WTC11 (cell line): ENCODE measurements at places on chromosomes 4 and X.

DNA sequence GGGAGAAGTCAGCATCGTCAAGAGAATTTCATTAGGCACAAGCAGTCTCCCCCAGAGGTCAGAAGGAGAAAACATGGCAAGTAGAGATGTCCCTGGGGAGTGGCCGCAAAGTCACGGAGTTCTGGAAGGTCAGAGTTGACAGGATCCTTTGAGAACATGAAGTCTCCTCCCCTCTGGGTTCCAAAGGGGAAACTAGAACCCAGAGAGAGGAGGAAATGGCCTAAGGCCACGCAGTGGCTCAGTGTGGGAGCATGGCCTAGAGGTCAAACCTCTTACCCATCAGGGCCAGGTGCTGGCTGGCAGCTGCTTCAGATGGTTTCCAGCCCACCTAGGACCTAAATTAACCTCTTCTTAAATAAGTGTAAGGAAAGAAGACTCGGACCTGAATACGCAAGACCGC lies 884 bp downstream of the IDH3G start:
- DNase-seq: no peak

GRCh38 chr4:83238393-83239248 lies 46.0 kb downstream of the COQ2 start:
- no peak for DNase-seq

DNA sequence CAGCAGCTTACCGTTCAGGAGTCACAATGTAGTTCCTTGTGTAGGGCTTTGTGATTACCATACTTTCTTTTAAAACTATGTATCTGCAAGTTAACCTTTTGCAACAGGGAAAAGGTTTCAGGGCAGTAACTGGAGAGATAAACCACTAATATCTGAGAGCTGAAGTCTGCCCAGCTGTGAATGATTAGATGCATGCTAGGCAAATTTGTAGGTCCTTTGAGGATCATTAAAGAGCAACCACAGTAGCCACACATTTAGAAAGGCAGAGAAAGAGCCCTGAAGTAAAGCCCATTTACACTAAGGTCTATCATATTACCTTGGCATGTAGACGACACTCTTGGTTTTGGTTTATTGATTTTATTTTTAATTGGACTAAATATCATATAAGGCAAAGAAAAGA lies 60.0 kb downstream of the ATP8A1 start:
- no peak for DNase-seq

DNA sequence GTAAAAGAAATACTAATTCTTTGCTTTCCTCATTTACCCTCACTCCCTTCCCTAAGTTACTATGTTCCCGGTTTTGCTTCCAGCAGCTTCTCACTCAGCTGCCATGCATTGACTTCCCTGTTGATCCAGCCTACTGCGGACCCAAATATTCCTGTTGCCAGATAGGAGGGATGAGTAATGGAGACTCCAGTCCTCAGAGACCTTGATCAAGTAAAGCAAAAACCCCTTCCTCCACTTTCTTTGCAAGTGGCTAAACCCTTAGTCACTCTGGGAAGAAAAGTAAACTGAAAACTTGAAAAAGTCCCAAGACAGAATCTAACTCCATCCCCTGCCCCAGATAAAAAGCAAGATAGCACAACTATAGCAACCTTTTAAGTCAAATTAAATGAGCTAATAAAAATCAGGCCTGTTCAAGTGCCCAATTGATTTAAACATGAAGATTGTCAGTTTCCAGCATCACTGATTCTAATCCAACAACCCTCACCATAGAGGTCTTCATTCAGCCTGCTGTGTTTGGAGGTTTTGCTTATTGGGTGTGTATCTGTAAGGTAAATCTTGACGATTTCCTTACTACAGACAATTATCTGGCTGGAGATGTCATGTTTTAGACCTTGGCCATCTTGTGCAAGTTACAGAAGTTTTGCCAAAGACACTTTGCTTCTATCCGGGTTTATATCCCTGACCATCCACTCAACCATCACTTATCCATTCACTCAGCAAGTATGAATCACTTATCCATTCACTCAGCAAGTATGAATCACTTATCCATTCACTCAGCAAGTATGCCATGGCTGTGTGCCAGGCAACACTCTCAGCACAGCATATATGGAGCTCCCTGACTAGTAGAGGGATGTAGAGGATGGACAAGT lies 17.6 kb downstream of the FGFBP1 start:
- no peak for DNase-seq

DNA sequence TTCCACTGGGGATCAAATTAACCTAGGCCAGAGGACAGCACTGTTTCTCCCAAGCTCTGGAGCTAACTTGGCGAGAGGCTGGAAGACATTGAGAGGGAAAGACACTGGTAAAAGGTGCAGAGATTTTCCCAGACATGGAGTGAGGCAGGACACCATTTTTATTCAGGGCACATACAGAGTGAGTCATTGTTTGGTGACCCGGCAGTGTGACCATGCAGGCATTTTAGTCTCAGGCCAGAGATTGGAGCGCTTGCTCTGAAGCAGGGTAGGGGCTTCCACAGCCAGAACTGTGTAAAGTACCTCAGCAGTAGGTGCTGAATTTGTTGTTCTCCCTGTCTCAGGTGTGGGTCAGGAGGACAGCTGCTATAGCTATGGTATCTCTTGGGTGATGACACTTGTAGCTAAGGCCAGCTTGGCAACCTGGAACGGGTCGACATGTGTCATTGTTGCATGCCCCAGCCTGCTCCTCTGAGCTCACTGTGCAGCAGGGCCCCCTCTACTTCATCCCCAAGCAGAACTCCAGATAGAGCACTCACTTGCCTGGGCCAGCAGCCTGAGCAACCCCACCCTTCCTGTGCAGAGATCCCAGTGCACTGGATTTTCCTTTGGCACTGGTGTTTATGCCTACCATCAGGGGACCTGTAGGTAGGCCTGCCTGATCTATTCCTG lies 79.8 kb upstream of the ATP8A1 start:
- no peak for DNase-seq

GRCh38 chr4:28518561-28519165 lies 1658.0 kb downstream of the STIM2 start:
- no peak for DNase-seq

DNA sequence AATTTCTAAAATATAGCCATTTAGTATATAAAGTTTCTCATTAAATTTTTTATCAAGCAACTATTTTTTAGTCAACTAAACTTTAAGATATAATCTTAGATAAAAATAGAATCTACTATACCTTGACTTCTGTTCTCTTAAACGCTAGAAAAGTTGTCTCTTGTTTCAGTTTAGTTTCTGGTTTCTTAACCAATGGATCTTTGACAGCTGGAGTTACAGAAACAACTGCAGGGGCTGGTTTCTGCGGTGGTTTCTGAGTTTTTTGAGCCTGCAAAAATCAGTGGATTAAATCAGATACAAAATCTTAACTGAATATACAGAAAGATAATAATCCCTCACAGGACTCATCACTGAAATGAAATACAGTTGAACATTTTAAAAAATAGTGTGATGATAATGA lies 21.9 kb downstream of the INTS12 start:
- DNase-seq: no peak

DNA sequence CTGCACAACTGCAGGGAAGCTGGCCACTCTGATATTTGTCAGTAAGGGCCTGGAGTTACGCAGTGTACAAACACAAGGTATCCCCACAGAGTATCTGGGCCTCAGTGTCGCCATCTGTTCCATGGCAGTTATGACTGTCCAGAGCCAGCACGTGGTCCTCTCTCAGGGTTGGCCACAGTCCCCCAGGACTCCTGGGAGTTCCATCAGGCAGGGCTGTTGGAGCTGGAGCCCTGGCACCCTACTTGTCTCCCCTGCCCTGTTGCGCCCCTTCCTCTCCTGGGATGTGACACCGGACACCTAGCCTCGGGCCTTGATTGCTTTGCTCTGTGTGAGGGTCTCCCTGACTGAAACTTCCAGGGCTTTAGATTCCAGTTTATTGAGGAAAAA lies 8.4 kb downstream of the HTRA3 start:
- no peak for DNase-seq

DNA sequence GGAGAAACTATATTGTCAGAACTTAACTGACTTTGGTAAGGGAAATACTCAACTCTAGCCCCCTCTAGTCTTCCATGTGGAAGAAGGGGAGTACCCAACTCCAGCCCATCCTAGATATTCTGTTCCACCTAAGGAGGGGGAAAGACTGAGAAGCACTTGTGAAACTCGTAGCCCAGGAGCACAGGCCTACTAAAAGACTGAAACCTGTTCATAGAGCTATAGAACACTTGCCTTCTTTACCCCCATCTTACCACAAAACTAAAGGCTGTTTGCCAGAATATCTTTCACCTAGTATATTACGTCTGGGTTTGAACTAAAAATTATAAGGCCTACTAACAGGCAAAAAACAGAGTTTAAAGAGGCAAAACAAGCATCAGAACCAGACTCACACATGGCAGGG lies 15.5 kb downstream of the CLDN22 start:
- DNase-seq: no peak

DNA sequence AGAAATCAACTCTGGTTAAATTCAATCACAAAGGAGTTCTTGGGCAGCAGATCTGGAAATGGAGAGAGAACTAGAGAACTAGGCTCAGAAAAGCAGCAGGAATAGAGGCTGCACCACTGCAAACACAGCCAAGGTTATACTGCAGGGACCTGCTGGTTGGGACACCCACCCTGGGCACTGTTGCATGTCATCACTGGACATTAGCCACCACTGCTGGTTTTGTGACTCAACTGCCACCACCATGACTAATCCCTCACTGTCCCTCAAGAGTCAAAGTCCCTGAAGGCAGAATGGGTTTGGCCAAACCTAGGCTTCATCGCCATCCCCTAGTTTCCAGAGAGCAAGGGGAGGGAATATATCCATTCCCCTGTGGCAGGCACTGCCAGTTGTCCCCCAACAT lies 38.1 kb upstream of the IRAK1 start:
- no peak for DNase-seq

- DNase-seq: no peak
These were observed 23.2 kb downstream of the MOB1B start for GRCh38 chr4:70925418-70925817.

DNA sequence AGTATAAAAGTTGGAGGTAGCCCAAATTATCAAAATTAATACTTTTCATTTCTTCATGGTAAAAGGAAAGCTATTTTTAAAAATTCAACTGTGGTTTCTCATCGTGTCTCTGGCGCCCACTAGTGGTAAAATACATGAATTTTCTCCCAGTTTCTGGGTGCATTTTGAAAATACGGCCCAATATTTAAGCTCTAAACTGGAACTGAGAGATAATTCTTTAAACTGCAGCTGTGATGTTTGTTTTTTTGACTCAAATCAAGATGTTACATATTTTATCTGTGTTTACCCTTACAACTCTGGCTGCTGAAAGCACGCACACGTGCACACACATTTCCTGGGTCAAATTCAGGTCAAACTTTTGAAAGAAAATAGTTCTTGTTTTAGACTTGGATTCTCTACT lies 123.9 kb upstream of the ACSL4 start:
- DNase-seq: no peak

DNA sequence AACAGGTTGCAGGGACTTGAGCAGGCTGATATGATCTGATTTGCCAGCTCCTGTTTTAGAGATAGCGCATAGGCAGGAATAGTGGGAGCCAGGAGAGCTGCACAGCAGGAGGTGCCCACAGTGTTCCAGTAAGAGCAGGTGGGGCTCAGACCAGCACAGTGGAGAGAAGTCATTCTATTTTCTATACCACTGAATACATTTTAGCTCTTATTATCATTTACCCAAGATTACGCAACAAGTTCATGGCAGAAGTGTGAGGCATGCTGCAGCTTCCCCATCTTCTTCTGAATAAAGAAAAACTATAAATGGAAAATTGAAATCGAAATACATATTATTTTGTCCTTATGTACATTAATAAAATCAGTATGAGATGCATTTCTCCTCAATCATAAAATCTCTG lies 114.7 kb upstream of the EDNRA start:
- DNase-seq: no peak

- no peak for DNase-seq
These were observed 571.5 kb upstream of the TENM3 start for GRCh38 chr4:181671672-181672071.

- DNase-seq: no peak
These were observed 78.4 kb downstream of the TMEM164 start for GRCh38 chrX:110081320-110081719.

DNA sequence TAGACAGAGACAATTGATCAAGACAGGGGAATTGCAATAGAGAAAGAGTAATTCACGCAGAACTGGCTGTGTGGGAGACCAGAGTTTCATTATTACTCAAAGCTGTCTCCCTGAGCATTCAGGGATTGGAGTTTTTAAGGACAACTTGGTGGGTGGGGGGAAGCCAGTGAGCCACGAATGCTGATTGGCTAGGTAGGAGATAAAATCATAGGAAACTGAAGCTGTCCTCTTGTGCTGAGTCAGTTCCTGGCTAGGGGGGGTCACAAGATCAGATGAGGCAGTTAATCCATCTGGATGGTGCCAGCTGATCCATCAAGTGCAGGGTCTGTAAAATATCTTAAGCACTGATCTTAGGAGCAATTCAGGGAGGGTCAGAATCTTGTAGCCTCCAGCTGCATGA lies 358.6 kb downstream of the GPM6A start:
- no peak for DNase-seq

GRCh38 chr4:76499461-76499860 lies 64.4 kb downstream of the SHROOM3 start:
- no peak for DNase-seq

GRCh38 chr4:83364312-83364711 lies 29.7 kb upstream of the HPSE start:
- no peak for DNase-seq

DNA sequence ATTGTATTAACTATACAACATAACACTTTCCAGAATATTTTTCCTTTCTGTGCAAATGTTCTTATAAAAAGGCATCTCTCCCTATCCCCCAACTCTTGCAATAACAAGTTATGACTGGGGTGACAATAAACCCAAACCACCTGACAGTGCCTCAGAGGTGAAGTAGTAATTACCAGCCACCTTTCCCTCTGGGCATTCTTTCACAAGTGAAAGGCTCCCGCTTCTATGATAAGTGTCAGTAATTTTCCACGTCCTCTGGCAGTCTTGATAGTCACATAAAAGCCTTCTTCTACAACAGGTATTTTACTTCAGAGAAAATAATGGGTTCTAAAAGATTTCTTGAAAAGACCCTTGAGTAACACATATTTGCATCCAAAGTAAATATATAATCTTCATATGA lies 82.7 kb downstream of the MANBA start:
- no peak for DNase-seq

- no peak for DNase-seq
These were observed 752.9 kb downstream of the RAPGEF2 start for GRCh38 chr4:159855731-159856130.

DNA sequence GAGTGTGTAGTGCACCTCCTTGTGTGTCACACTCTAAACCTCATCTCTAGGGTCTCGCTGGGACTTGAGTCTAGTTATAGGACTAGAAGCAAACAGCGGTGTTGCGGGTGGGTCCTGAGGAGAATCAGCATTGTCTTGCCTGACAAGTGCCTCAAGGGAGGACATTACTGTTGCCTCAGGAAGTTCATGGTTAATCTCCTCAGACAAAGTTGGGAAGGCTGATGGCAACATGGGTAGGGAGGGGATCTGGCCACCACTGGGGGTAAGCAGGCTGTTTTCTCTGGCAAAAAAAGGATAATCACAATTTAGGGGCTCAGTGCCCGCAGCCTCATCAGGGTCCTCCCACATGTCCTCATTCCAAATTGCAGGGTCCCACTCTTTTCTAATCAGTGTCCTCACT lies 12.4 kb downstream of the ASB12 start:
- no peak for DNase-seq
